ENCODE measurements at places on chromosomes 13 and 19.
A peak's percentile ranks its signal among the peaks of the same experiment; 100 is the strongest.

- no peak for DNase-seq
These were observed 209.1 kb downstream of the DIAPH3 start for GRCh38 chr13:59954601-59955000.

GRCh38 chr13:48231933-48232332, 1.1 kb upstream of the ITM2B start:
- DNase-seq: no peak

DNA sequence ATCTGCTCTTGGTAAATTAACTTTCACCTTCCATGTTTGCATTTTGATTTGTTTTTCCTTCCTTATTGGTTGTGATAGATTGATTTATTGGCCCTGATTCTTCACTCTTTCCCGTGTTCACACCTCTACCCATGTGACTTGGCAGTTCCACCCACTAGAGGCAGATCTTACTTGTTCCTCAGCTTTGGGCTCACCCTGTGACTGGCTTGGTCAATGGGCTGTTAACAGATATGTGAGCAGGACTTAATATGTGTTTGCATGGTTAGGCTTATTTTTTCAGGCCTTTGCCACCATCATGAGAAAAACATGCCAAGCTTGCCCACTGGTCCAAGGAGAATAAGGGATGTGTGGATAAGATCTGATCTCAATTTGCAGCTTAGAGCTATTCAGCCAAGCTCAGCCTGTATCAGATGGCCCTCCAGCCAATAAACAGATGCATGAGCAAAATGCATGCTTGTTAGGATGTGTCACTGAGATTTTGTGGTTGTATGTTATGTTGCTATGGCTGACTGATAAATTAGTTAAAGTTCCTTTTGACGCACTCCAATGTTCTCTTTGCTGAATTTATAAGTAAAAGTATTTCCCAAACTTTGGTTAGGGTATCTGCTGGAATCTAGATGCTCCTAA, 48.0 kb downstream of the RGCC start:
- no peak for DNase-seq

GRCh38 chr19:48999481-49000325, 6.0 kb downstream of the RUVBL2 start:
- DNase-seq: peak; percentile 79

DNA sequence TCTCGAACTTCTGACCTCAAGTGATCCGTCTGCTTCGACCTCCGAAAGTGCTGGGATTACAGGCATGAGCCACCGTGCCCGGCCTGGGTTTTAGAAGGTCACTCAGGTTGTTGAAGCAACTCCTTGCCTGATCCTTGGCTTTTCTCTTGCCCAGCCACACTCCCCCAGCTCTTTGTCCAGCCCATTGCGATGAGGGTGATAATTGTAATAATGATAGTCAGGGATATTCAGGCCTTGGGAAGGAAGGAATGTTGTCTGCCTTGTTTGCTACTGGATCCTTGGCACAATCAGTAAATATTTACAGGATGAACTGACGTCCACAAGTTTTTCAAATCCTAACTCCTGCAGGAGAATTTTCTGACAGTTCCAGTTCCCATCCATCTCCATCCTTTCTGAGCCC, 1.8 kb downstream of the THOP1 start:
- no peak for DNase-seq

- peak; percentile 57 for DNase-seq
These were observed 509 bp downstream of the TPP2 start for GRCh38 chr13:102597029-102597961.

GRCh38 chr19:49475995-49476880, 2.2 kb downstream of the FLT3LG start:
- peak; percentile 84 for DNase-seq

GRCh38 chr13:90185734-90186133, 1161.8 kb upstream of the MIR17HG start:
- DNase-seq: no peak

DNA sequence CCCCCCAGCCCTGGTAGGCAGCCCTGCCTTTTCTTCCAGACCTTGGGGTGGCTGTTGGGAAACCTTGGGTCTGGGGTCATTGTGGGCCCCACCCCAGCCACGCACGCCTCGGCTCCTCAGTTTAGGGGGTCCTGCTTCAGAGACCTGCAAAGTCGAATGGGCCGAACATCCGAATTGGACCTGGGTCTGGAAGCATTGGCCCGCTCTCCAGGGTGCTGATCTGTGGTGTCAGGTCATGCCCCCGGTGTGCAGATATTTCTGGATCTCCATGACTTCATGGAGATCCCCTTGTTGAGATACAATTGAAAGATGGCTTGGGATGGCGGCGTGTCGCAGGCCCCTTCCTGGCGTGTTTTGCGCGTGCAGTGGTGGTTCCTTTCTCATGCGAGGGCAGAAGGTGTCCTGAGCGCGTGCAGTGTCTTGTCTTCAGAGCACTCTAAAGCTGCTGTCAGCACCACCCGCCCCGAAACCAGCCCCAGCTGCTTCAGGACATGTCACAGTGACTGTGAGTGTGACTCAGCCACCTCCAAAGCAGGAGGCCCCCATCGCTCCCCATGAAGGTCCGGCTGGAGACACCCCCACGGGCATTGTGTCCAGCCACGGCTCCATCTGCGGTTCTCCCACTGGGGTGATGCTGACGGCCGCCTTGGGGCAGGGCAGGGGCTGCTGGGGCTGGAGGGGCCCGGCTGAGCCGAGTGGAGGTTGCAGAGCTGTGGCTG, 112.7 kb downstream of the KDM4B start:
- no peak for DNase-seq

- peak; percentile 39 for DNase-seq
These were observed at the start of gene SIGLEC6 for GRCh38 chr19:51531349-51532315. Gene SIGLEC6, minus strand, starts transcription at chr19:51531670. Its CDS starts 22 bp downstream, at chr19:51531648.

DNA sequence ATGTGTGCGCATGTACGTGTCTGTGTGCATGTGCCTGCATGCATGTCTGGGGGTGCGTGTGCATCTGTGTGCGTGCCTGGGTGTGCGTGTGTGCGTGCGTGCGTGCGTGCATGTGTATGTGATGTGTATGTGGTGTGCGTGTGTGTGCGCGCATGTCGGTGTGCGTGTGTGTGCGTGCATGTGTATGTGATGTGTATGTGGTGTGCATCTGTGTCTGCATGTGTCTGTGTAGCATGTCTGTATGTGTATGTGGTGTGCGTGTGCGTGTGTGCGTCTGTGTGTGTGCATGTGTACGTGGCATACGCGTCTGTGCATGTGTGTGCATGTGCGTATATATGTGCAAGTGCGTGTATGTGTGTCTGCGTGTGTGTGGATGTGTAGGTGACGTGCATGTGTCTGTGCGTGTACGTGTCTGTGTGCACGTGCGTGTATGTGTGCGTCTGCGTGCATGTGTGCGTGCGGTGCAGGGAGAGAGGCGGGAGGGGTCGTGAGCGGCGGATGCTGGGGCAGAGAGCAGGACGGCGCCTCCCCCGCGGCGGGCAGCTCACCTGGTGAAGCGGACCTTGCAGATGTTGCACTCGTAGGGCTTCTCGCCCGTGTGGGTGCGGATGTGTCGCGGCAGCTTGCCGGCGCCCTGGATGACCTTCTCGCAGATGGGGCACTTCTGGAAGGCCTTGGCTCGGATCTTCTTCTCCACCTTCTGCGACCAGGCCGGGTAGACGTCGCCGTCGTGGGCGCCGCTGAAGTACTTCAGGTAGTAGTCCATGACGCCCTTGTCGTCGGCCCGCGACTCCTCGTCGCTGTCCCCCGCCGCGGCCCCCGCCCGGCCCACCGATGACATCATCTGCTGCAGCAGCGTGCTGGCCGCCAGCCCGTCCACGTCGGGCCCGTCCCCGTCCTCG, 13.0 kb downstream of the ZBTB7A start:
- DNase-seq: no peak

DNA sequence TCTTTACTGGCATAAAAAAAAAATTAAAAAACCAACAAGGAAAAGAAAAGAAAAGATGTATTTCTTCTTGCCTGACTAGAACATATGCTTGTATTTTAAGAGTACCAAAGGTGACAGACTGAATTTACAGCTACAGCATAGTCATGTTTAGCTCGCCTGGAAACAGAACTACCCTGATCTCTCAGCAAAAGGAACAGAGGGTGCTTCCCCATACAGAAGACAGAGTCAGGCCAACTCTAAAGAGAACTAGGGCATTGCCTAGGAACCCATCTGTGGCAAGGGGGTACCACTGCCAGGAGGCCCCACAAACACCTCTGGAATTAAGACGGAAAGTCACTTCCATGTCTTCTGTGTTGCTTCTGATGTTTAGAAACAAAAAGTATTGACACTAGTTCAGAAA, 252.1 kb upstream of the STARD13 start:
- no peak for DNase-seq

GRCh38 chr13:24274452-24275021, 34.8 kb upstream of the C1QTNF9 start:
- DNase-seq: peak; percentile 78

DNA sequence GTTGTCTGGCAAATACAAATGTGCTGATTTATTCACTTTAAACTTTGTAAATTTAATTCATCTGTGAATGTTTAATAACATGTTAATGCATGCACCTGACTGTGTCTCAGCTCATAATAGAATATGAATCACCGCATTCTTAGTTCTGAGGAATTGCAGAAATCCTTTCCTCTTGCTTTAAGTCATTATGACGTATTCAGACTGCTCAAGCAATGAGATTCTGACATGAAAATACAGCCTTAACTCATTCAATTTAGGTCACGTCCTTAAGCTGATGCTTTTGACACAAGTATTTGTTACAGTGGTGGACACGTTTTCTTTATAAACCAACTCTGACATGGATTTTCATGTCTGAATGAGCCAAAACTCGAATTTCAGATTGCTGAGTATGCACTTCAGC, 541.0 kb upstream of the KLF12 start:
- DNase-seq: no peak

- no peak for DNase-seq
These were observed 98.3 kb upstream of the KLF5 start for GRCh38 chr13:72960541-72960940.

DNA sequence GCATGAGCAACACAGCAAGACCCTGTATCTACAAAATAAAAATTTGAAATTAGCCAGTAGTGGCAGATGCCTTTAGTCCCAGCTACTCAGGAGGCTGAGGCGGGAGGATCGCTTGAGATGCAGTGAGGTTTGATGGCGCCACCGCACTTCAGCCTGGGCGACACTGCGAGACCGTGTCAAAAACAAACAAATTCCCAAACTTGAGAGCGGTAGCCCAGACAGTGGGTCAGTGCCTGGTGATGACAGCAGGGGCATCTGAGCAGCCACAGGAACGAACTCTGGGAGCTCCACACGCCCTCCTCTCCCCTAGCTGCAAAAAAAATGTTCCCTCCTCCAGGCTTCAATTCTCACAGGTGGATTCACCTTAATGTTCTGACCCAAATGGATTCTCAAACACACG, 14.1 kb downstream of the ZNF490 start:
- no peak for DNase-seq

DNA sequence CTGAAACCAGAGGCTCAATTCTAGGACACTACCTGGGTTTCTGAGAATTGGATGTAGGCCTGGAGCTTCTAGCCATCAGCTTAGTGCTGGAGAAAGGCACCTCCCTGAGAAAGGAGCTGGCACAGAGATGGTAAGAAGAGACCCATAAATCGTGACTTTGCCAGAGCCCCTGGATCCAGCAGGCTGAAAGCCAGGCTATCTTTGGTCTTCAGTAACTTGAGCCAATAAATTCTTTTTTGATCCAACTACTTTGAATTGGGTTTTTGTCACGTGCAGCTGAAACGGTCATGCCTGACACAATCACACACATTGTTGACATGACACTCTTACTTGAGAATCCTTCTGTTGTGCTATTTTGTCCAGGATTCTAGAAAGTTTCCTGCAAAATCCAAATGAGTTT, 103.4 kb downstream of the LHFPL6 start:
- DNase-seq: no peak

DNA sequence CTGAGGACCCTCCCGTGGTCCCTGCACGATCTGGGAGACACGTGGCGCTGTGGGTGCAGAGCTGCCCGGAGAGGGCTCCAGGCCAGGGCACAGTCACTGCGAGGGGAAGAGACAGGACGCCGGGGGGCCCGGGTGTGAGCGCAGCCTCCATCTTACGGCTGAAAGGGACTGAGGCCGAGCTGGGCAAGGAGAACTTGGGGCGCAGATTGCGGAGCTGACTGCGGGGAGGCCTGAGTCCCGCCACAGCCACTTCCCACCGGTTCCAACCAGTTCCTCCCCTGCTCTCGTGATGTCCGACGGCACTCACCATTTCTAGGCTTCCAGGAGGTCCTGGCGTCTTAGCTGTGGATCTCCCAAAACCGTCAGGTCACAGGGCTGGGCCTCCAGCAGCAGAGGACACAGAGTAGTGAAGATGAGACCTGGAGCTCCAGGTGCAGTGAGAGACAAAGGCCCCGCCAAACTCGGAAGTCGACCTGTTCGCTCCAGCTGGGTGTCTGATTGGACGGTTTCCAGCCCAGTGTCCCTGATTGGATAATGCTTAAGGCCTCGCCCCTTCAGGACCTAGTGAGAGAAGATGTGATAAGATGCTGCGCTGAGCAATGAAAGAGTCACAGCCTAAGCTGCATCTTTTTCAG, 4.8 kb upstream of the ZNF253 start:
- DNase-seq: peak; percentile 55

DNA sequence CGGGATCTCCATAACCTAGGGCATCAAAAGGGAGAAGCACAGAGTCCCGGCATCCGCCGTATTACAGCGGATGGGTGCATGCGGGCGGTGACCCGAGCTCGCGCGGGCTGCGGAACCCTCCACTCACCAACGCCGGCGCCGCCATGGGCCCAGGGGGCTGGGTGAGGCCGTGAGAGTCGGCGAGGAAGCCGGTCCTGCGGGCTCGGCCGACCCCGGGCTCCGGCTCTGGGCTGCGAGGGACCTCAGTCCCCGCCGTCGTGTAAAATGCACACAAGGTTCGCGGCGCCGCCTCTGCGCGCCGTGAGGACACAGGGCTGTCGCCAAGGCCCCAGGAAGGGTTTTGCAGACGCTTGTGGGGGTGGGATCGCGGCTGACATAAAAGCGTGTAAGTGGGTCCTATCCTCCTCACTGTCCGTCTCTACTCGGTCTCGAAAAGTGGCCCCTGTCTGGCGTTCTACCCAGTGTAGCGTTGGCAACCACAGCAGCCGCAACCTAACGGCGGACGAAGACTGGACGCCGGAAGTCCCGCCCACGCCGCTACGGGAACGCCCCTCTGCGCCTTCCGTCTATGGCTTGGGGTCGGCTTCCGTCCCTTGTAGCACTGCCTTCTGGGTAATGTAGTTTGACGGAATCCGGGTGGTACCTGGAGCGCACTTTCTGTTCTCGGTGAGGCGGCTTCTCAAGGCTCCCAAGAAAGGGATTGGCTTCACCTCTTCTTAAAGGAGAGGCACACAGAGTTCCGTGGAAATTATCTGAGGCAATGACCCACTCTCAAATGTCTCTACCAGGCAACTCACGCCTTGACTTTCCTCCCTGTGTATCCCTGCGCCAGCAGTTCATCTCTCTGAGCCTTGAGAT, at the start of gene ZNF599:
ZNF599 (minus strand) TSS at position 519 of the 858 bp plus-strand sequence; CDS start at position 145, 374 bp downstream.
- peak; percentile 93 for DNase-seq

DNA sequence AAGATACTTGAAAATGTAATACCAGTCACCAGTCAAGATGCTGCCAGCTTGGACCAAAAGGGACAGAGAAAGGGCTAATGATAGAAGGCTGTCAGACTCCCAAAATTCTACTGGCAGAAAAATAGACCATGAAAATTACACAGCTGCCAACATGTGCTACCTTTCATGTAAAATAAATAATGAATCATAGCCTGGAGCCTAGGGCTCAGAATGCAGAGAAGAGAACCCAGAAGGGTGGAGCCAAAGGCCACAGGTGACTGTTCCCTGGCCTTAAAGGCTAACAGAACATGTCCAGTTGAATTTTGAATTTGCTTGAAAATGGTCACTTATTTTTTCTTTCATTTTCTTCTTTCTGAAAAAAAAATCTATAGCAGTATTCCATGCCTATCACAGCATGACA, 1827.0 kb upstream of the MIR17HG start:
- no peak for DNase-seq

GRCh38 chr13:111936267-111936925, 130.6 kb upstream of the SOX1 start:
- no peak for DNase-seq

Measured in activated T-cell treated with anti-CD3 and anti-CD28 coated beads, Interleukin-2, amount 50 U/mL, for 24 hours (primary cell).